Stimulated activated CD8-positive, alpha-beta memory T cell treated with anti-CD3 and anti-CD28 coated beads, Interleukin-4, amount 100 ng/mL, for 24 hours (primary cell): ENCODE measurements at places on chromosomes 3 and 15.

- no peak for DNase-seq
Observed at GRCh38 chr3:131396170-131396569, 14.6 kb downstream of the NUDT16 start.

- no peak for DNase-seq
Observed at GRCh38 chr15:79431636-79432344, at the start of gene MINAR1. Gene MINAR1, plus strand, starts transcription at chr15:79432336. Its CDS starts 23,812 bp downstream, at chr15:79456148.

DNA sequence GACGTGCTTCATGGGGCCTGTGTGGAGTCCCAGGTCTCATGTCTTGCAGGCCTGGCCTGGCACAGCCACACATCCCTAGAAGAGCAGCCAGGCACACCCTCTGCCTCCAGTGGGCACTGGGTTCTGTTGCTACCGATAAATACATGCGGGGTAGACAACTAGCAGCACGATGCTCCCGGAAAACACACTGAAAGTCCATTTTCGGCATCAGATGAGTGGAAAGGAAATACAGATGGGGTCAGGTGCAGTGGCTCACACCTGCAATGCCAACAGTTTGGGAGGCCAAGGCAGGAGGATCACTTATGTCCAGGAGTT, 165.1 kb downstream of the NSMCE3 start:
- DNase-seq, result no peak

DNA sequence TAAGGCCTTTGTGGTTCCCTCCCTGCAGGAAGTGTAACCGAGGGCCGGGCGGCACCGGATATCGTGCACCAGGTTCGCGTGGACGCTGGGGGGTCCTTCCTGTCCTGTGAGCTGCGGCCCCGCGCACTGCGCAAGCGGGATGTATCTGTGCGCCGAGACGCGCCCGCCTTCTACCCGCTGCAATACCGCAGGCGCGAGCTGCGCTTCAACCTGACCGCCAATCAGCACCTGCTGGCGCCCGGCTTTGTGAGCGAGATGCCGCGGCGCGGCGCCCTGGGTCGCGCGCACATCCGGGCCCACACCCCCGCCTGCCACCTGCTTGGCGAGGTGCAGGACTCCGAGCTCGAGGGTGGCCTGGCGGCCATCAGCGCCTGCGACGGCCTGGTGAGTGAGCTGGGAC, 35.9 kb downstream of the SAXO2 start:
- DNase-seq, result peak; percentile 42

- no peak for DNase-seq
Observed at GRCh38 chr15:45249125-45249780, 2.8 kb upstream of the SLC28A2 start.

DNA sequence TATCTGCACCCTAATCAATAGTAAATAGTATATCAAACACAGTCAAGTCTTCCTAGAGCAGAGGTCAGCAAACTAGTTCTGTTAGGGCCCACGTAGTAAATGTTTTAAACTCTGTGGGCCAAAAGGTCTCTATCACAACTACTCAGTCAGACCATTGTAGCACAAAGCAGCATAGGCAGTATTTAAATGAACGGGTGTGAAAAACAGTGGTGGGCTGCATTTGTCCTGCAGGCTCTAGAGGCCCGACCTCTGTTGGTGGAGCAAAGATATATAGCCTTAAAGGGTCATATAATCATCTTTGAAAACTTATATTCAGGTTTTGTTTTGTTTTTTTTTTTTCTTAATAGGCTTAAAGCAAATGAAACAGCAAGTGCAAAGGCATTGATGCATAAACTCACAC, 326.4 kb upstream of the TRIM42 start:
- no peak for DNase-seq

GRCh38 chr15:74584779-74585178, 30.9 kb upstream of the CLK3 start:
- no peak for DNase-seq

DNA sequence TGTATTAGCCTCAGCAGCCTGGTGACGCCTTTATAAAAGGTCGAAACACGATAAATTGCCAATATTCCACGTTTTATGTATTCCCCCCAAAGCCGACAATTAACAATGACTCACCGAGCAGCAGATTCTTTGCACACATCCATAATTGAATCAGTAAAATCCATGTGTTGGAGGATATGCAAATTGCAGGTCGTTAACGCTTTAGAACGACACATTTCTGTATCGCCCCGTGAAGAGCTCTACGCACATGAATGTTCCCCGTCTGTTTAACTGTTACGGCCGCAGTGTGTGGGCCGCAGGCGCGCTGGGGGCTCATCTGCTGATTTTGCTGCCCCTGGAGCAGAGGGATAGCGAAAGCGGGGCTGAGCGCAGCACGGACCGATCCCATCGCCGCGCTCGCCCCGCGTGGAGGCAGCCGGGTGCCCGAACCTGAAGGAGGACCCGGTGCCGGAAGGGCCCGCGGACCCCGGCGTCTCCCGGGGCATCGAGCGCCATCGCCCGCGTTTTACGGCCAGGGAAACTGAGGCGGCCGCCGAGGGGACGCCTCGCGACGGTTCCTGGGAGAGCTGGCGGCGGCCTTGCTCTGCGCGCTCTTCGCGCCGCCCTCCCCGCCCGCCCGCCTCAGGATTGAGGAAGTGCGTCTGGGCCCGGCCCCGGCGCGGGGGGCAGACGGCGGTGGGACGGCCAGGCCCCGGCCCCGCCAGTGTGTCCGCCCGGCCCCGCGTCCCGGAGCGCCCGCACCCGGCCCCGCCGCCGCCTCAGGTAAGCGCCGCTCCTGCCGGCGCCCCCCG, at the start of gene LRRK1:
Gene LRRK1, plus strand, starts transcription at position 668 of the 791 bp plus-strand sequence. CDS start 5,276 bp downstream, outside the sequence.
- DNase-seq, result no peak

DNA sequence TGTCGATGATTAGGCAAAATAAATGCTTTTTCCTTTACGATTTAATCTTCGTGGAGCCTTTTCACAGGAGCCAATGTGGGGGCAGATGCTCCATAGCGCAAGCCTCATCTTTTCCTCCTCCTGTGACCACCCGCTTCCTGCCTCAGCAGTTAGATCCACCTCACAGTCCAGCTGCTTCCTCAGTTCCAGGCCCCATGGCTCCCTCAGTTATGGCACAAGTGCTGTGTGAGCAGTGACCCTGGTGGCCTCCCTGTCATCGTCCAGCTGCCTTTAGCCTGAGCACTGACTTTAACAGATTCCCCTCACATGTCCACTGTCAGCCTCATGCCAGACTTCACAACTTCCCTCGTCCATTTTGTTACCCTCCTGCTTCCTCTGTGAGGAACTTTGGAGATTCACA, 424.6 kb upstream of the GBE1 start:
- no peak for DNase-seq

- DNase-seq, result no peak
Observed at GRCh38 chr15:52406601-52407000, 111.0 kb upstream of the MYO5C start.

GRCh38 chr15:81235276-81236123, 38.8 kb downstream of the IL16 start:
- DNase-seq, result no peak

GRCh38 chr15:74840851-74841775, 1.8 kb downstream of the ULK3 start:
- DNase-seq, result no peak

GRCh38 chr3:69948246-69948862, 51.2 kb upstream of the SAMMSON start:
- no peak for DNase-seq

DNA sequence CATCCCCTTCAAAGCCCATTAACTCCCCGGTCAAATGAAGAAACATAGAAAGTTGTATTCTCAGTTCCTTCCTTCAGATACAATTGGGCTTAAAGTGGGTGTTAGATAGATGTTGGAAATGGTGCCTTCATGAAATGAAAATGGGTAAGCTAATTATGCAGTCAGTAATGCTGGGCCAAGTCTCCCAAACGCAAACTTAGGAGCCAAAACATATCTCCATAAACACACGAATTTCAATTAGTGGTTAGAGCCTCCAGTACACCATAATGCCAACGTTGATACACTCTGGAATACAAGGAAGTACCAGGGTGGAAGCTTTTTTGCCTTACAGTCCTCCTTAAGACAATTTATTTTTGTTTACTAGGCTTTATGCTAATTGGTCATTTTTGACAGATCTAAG, 1059.0 kb downstream of the TUSC7 start:
- DNase-seq, result no peak

GRCh38 chr3:144458283-144458682, 486.7 kb downstream of the DIPK2A start:
- no peak for DNase-seq

- DNase-seq, result no peak
Observed at GRCh38 chr15:44034933-44035624, 160.0 kb downstream of the FRMD5 start.

- DNase-seq, result no peak
Observed at GRCh38 chr15:36186376-36186775, 393.1 kb upstream of the CDIN1 start.

- no peak for DNase-seq
Observed at GRCh38 chr15:78850352-78850751, 22.3 kb upstream of the MORF4L1 start.

DNA sequence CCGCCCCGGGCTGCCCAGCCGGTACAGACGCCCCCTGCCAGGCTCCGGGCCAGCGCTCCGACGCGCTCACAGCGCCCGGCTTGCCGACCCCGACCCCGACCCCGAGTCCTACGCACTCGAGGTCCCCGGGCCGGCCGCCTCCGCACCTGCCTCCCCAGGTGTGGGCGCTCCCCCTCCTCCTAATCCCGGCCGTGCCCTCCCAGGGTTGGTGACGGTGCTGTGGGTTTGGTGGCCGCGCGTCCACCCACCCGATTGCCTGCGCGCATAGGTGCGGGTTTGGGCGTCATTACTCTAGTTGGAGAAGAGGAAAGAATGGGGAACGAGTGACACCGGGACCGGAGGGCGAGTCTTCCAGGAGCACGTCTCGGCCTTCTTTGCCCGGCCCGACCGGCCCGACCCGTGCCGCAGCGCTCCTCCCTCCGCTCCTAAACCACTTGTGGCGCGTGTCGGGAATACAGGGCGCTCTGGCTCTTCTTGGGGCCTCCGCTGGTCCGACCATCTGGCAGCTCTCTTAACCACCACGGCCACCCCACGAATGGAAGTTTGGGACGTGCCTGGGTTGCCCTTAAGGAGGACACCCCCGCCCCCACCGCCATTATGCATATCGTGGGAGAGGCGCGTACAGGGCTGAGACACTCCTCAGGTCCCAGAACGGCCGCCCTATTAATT, 810 bp upstream of the THRB start:
- no peak for DNase-seq

DNA sequence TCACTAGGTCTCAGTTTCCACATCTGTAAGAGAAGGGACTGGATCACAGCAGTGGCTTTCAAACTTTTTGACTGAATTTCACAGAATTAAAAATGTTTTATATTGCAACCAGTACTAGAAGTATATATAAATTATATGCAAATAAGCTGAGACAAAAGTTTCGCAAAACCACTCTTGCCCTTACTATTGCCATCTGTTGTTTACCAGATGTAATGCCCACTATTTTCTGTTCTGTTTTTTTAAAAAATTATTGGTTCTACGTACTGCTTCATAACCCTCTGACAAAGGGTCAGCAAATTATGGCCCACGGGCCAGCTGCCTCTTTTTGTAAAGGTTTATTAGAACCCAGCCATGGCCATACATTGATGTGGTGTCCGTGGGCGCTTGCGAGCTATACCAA, 44.8 kb downstream of the PDIA5 start:
- DNase-seq, result no peak

DNA sequence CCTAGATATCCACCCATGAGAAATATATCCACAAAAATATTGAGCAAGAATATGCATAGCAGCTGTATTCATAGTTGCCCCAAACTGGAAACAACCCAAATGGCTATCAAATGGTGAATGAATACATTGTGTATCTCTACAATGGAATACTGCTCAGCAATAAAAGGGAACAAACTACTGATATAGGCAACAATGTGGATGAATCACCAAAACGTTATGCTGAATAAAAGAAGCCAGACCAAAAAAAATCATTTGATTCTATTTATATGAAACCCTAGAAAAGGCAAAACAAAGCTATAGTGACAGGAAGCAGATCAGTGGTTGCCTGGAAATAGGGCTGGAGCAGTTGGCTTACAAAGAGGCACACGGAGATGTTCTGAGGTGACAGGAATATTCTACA, 15.5 kb upstream of the CMTM7 start:
- DNase-seq, result no peak

DNA sequence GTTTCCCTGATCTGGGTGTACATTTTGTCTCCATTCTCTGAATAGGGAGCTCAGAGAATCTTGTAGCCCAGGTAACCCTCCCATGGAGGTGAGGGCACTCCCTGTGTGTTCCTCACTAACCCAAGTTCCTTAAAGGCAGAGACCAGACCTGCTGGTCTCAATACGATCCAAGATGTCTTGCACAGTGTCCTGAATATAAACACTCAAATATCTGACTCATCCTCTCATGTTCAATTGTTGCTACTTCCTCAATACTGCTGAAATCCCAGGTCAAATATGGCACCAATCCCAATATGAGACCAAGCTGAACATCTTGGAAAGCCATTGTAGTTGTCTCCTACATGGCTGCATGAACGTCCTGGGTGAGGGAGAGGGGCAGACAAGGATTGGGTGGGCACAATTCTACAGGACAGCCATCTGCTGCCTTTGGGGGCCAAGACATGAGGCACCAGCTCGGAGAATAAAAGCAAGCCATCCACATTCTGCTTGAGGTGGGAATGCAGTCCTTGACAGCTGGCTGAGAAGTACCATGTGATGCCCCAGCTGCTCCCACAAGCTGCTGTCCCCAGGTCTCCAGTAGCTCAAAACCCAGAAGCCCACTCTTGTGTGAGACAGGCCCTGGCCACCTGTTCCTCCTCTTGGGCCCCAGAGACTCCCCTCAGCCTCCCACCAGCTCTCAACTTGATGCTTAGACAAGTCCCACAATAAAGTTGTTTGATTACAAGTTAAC, 18.2 kb downstream of the TBC1D2B start:
- no peak for DNase-seq

GRCh38 chr3:132847849-132848625, 125.8 kb upstream of the NPHP3 start:
- no peak for DNase-seq

DNA sequence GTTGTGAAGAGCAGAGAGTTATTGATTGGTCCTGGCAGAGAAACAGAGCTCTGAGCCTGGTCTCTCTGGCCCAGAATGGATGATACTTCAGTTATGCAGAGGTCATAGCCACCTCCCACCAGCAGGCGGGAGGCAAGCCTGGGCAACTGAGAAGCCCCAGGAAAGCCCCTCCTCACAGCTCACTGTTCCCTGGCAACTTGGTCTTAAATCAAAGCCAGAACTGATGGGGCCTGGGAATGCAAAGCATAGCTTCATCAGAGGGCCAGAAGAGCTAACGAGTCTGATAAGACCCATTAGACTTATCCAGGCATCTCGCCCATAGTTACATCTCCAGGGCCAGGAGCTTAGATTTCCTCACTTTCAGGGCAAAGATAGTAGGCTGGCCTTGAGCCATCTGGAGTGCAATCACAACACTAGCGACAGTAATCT, 5.5 kb upstream of the COLQ start:
- DNase-seq, result no peak

DNA sequence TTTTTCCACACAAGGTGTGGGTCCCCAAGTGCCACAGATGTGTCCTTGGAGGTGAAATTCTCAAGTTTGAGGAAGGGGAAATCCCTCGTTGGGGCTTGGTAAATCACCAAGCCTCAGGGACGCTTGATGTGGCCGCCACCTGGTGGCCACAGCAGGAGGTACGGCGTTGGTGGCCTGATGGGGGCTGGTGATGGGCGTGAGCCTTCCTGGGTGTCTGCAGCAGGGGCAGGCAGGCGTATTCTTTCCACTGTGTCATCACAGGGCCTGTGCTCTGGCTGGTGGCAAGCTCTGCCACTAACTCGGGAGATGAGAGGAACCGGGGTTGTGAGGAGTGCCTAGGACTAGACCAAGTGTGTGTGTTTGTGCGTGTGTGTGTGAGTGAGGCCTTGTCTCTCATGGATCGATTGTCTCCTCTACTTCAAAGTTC, 4.2 kb downstream of the ACOX2 start:
- DNase-seq, result peak; percentile 71
